ENCODE measurements at places on chromosomes 5 and 9. TPM values are rescaled to one million over a fixed set of nuclear protein-coding genes. Genes with fewer than 3 reads are reported as not detected.
A peak's percentile ranks its signal among the peaks of the same experiment; 100 is the strongest.

PCDHAC1 gene
- total RNA-seq = 0.54 TPM

DNA sequence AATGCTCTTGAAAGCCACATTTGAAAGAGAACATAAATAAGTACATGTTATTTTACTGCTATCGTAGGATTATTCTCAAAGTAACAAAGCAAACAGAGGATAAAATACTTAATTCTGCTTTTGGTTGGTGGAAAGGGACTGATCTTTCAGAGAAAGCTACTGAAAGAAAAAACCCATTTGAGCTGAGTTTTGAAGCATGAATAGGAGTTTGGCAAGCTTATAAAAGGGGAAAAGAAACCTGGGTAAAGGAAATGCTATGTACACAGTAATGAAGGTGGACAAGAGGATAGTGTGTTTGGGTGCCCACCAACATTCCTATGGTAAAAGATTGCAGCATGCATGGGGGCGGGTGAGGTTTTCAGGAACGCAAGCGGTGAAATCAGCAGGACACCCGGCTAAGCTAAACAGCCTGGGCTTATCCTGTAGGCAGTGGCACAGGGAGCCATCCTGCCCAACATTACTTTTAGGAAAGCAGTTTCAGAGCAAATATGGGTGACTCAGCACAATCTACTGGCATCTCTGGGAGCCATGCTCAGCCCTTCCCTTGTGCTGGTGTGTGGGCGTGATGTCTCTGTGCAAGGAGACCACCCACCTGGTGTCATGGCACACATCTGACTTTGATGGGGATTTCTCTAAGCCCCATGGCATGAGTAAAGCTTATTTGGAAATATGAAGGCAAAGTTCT is 673.9 kb upstream of the KLF4 start:
- H3K4me1 ChIP-seq = peaks cover 9% of the 10 kb centered on the region
- no peak overlapping the region for H3K27ac ChIP-seq
- H3K36me3 ChIP-seq = no peaks in the 10 kb centered on the region
- H3K27me3 ChIP-seq = no peaks in the 10 kb centered on the region

DNA sequence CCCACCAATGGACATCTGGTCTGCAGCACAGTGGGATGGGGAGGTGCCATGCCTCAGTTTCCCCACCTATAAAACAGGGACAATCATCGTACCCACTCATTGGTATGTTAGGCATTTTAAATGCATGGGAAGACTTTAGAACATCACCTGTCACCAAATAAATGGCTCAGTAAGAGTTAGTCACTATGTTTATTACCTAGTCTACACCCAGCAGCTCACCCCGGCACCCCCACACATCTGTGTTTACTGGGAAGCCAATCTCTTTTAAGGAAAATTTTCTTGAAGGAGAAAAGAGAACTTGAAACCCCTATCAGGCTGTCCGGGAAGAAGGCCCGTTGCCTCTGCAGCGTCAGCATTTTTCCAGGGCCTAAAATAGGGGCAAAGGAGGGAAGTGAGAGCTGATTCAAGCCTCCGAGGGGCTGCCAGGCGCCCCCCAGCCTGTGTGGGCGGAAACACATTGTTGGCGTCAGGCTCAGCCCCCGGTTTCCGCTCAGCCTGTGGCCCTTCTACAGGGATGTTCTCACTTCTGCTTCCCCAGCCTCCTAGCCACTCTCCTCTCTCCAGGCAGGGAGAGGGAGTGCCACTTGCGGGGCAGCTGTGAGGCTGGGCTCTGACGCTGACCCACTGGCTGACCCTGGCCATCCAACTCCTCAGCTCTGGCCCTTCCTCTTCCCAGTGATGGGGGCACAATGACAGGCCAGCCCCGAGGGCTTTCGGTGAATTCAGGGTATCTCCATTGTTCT is 4.6 kb downstream of the CSF1R start:
- no peak overlapping the region for H3K27ac ChIP-seq
- no peaks in the 10 kb centered on the region for H3K36me3 ChIP-seq
- H3K4me3 ChIP-seq = no peak overlapping the region
- no peaks in the 10 kb centered on the region for H3K27me3 ChIP-seq
- peak; percentile 80 for DNase-seq

GRCh38 chr5:87949676-87950631 is 318.7 kb downstream of the TMEM161B start:
- H3K27me3 ChIP-seq = no peaks in the 10 kb centered on the region
- no peak overlapping the region for H3K4me3 ChIP-seq
- H3K36me3 ChIP-seq = no peaks in the 10 kb centered on the region
- no peaks in the 10 kb centered on the region for H3K4me1 ChIP-seq
- DNase-seq = no peak

IFNA2 gene
- total RNA-seq = 0.33 TPM

GRCh38 chr9:138023394-138024124 is 146.0 kb downstream of the CACNA1B start:
- H3K4me3 ChIP-seq = no peak overlapping the region
- no peaks in the 10 kb centered on the region for H3K36me3 ChIP-seq
- peaks cover 30% of the 10 kb centered on the region for H3K27me3 ChIP-seq
- H3K27ac ChIP-seq = no peak overlapping the region
- DNase-seq = peak; percentile 34
- no peaks in the 10 kb centered on the region for H3K4me1 ChIP-seq

GRCh38 chr9:87606841-87607521 is 109.3 kb downstream of the DAPK1 start:
- H3K4me1 ChIP-seq = no peaks in the 10 kb centered on the region
- H3K27ac ChIP-seq = peak overlapping the region; percentile 83
- H3K36me3 ChIP-seq = no peaks in the 10 kb centered on the region

DNA sequence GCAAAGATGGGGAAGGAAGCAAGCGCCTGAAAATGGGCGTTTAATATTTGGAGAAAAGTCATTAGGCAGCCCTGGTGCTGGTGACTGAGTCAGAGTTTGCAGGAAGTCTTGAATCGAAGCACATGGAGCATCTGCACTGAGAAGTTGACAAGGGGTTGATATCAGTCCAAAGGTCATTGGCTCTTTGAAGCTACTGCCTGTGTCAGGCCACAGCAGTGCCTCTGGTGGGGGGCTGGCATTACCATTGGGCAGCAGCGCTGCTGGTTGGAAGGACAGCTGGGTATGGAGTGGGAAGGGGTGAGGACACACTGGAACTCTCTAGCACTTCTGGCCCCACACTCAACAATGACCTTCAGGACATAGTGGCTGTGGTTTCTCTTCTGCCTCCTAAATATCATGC is 150.4 kb upstream of the ERCC6L2 start:
- peaks cover 6% of the 10 kb centered on the region for H3K4me1 ChIP-seq
- H3K4me3 ChIP-seq = no peak overlapping the region
- DNase-seq = no peak
- no peaks in the 10 kb centered on the region for H3K27me3 ChIP-seq
- H3K36me3 ChIP-seq = no peaks in the 10 kb centered on the region

DNA sequence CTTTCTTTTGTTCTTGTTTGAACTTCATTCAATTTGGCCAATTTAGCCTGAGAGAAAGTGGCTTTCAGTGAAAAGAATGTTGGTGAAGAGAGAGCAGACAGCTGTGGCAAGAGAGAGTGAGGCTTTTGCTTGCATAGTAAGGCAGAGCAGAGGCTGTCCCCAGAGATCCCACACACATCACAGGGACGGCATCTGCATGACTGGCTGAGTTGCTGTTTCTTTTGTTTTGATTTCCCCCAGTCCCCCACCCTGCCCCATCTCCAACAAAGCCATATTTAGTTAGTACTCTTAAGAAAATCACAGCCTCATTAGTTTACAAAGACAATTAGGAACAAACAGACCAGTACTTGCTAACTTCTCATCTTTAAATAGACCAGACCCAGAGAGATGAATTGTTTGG is 363.9 kb upstream of the SEMA6A start:
- no peaks in the 10 kb centered on the region for H3K27me3 ChIP-seq
- DNase-seq = no peak
- H3K4me1 ChIP-seq = no peaks in the 10 kb centered on the region
- H3K4me3 ChIP-seq = no peak overlapping the region
- no peaks in the 10 kb centered on the region for H3K36me3 ChIP-seq

- DNase-seq = no peak
- no peak overlapping the region for H3K27ac ChIP-seq
- H3K27me3 ChIP-seq = no peaks in the 10 kb centered on the region
- H3K4me1 ChIP-seq = no peaks in the 10 kb centered on the region
- no peaks in the 10 kb centered on the region for H3K36me3 ChIP-seq
- H3K4me3 ChIP-seq = no peak overlapping the region
Measured at GRCh38 chr5:96957254-96958049, 21.6 kb downstream of the LNPEP start.

FBN2 gene
- 0.49 TPM for total RNA-seq

DNA sequence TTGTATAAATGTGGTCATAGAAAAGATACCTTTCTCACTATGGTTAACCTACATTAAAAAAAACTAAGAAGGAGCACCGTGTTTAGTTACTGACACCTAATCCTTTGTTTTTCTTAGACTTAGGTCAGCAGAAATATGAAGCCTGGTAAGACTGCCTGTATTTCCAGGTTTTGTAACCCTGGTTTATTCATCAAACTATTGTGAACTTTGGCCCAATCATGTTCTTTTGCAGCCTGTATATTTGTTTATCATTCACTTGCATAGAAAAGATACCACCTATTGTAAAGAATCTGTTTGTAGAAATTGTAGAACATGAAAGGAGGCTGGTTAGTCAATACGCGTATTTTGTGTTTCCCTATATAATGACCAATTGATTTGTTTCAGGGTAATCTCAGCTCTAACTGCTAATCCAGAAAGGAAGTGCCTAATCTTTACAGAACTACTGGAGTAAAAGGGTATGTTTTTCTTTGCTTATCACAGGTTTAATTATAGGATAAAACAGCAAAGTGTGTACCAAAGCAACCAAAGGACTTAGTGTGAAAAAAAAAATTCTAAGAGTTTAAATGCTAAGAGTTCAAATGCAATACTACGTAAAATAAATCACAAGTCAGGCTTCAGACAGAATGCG is 103.6 kb downstream of the LURAP1L start:
- no peak for DNase-seq
- H3K27ac ChIP-seq = no peak overlapping the region
- H3K4me1 ChIP-seq = peaks cover 21% of the 10 kb centered on the region
- H3K36me3 ChIP-seq = no peaks in the 10 kb centered on the region
- H3K4me3 ChIP-seq = no peak overlapping the region

All from sigmoid colon (tissue), 7 donors.